ENCODE measurements at places on chromosomes 1 and 21.

GRCh38 chr1:108719656-108720435 lies 7.1 kb downstream of the FNDC7 start:
- DNase-seq, result no peak

DNA sequence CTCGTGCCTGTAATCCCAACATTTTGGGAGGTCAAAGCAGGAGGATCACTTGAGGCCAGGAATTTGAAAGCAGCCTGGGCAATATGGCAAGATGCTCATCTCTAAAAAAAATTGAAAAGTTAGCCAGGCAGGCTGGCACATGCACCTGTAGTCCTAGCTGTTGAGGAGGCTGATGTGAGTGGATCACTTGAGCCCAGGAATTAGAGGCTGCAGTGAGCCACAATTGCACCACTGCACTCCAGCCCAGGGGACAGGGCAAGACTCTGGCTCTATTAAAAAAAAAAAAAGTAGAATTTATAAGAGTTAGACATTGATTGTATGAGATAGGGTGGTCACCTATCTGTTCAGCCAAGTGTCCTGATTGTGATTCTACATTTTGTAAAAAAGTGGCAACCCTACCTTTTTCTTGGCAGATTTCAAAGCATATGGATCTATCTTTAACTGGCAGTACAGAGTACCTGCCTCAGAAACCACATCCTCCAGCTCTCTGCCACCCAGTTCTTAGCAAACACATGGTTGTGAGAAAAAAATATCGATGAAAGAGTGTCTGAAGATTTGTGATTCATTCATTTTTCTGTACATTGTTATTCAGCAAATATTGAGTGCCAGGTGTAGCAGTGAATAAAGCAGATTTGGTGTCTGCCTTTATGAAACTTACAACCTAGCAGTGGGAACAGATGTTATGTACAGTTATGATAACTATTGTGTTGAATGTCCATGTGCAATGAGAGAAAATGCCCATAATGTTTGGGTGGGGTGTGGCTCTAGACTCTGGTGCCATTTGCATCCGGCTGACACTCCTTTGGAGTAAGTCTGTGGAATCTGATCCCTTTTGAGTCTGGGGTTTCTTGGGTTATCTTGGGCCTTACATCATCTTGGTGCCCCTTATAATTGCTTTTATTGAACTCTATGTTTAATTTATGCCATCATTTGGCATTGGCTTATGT lies 82.5 kb downstream of the ST3GAL3 start:
- no peak for DNase-seq

GRCh38 chr1:15324869-15325335 lies 77.9 kb downstream of the FHAD1 start:
- DNase-seq, result no peak

- DNase-seq, result no peak
These were observed 74.6 kb downstream of the RASAL2 start for GRCh38 chr1:178168536-178168935.

DNA sequence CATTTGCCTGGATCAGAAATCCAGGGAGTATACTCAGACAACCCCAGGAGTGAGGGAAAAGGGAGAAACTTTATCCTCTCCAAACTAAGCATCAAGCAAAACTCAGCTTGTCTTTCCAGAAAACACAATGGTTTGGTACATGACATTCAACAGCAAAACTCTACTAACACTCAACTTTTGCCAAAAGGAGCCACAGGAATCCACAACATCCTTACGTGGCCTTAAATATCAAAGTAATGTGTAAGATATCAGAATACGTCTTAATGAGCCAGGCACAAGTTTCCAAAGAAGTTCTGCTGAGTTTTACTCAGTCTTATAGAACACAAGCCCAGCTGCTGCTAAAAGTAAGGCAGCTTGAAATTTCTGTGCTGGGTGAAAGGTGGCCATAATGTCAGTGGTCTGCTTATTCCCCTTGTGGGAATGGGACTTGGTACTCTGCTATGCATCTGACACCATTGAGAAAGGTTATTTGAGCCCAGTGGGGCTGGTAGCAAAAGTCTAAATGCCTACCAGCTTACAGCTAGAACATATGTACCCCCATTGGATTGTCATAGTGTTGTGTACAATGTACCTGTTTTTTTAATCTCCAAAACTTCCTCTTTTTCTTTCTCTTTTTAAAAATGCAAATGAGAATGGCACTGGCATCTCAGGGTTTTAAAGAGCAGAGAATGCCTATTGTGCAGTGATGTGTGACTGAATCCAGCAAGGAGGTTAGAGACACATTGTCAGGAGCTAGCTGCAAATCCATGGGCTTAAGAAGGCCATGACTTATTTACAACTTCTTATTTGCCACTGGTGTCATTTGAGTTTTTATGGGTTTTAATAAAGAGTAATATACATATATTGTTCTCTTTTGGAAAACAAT lies 62.0 kb upstream of the ST6GALNAC3 start:
- no peak for DNase-seq

- DNase-seq, result no peak
These were observed 11.3 kb downstream of the ZNF362 start for GRCh38 chr1:33267468-33268205.

- DNase-seq, result no peak
These were observed 59.3 kb downstream of the NUP210L start for GRCh38 chr1:154095456-154096060.

DNA sequence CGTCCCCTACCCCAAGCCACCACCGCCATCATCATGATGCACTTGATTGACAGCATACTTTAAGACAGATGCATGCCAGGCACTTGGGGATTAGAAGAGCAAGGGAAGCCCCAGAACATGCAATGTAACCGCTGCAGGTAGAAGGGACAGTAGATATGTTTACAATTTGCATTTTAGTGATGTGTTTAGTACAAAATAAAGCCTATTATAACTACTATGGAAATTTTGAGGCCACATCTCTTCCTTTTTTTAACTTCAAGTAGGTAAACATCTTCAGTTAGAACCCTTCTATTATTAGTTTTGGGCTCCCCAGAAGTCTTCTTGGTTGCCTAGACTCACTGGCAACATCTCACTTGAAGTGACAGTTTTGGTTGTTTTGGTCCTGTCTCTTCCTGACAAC lies 25.3 kb downstream of the CR1L start:
- DNase-seq, result no peak

GRCh38 chr1:107483949-107484348 lies 343.1 kb downstream of the NTNG1 start:
- no peak for DNase-seq

GRCh38 chr1:244615301-244615700 lies 37.6 kb upstream of the DESI2 start:
- DNase-seq, result no peak

GRCh38 chr1:6967431-6968111 lies 182.3 kb downstream of the CAMTA1 start:
- no peak for DNase-seq

DNA sequence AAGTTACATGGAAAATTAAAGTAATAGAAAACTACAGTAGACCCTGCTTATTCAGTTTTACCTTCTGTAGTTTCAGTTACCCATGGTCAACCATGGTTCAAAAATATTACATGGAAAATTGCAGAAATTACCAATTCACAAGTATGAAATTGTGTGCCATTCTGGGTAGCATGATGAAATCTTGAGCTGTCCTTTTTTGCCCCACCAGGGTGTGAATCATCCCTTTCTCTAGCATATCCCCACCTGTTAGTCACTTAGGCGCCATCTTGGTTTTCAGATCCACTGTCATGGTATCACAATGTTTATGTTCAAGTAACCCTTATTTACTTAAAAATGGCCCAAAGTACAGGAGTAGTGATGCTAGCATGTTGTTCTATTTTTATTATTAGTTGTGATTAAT lies 3.5 kb upstream of the LRIF1 start:
- DNase-seq, result no peak

- DNase-seq, result no peak
These were observed 6.8 kb downstream of the RNF220 start for GRCh38 chr1:44411861-44412260.

- no peak for DNase-seq
These were observed 22.8 kb downstream of the WDR26 start for GRCh38 chr1:224411766-224412165.

GRCh38 chr21:21415741-21416140 lies 417.5 kb downstream of the NCAM2 start:
- DNase-seq, result no peak

DNA sequence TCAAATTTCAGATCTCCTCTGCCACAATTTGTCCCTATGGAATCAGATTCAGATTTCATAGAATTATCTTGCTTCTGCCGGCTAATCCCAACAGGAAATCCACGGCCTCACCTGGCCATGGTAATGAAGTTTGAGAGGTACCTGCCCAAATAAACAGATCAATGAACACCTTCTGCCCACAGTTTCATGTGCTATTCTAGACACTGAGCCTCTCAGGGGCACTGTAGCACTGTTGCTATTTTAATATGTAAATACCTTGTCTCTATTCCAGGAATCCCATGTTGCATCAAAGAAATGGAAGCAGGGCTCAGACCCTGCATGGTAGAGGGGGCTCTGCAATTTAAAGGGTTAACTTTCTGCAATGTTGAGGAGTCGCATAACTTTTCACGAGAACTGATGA lies 593.1 kb downstream of the PTBP2 start:
- no peak for DNase-seq

- peak; percentile 86 for DNase-seq
These were observed 26.5 kb downstream of the IGFN1 start for GRCh38 chr1:201217146-201217545.

- DNase-seq, result no peak
These were observed 415.2 kb upstream of the DAB1 start for GRCh38 chr1:57839067-57839466.

DNA sequence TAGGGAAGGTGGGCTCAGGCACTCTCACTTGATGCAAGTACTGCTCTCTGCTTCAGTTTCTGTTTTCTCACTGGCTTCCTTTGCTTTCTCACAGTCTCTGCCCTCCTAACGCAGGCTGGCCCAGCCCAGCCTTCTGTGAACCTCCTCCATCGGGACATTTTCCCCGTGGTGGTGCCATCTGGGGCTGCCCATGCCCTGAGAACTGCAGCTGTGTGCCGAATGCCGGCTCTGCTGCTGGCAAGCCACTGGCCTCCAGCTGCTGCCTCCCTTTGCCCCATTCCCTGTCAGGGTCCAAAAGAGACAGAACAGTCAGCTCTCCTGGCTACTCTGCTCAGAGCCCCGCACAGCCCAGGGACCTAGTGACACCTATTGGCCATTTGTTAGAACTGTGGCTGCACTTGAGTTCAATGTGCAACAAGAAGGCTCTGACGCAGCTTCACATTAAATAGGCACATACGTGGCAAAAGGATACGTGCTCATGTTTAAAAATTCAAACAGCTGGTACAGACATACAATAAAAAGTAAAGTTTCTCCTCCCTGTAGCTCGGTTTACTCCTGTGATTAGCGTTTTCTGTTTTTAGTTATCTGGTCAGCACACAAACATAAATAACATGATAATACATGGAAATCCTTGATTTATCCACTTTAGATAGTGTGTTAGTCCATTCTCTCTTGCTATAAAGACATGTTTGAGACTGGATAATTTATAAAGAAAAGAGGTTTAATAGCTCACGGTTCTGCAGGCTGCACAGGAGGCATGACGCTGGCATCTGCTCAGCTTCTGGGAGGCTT lies 46.6 kb downstream of the FCRL5 start:
- DNase-seq, result no peak

DNA sequence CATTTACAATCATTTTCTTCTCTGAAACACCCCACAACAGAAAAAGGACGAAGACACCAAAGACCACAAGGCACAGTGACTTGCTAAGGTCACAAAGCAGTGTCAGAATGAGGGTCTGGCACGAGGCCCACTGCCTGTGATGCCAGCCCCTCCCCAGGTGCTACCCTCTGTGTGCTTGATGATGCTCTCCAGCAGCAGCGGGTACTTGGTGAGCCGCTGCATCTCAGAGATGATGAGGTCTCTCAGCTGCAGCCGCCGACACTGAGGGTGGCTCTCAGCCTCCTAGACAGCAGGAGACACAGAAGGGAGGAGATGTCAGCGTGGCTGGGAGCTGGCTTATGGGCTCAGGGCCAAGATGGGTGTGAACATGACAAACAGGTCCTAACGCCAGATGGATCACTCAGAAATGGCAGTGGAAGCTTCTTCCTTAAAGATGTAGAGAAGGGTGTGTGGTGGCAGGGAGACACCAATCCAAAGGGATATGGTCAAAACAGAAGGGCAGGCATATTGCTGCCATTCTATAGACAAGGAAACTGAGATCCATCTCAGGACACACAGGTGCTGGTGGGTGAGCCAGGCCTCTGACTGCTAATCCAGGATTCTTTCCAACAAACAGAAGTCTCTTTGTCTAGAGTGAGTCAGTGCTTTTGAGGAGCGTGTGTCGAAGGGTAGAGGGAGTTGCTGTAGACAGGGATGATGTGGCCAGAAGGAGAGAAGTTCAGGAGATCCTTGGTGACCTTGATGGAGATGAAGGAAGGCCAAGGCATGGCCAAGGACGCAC lies 25.6 kb downstream of the LRRC71 start:
- peak; percentile 65 for DNase-seq

GRCh38 chr1:182248721-182249120 lies 142.9 kb downstream of the GLUL start:
- no peak for DNase-seq

DNA sequence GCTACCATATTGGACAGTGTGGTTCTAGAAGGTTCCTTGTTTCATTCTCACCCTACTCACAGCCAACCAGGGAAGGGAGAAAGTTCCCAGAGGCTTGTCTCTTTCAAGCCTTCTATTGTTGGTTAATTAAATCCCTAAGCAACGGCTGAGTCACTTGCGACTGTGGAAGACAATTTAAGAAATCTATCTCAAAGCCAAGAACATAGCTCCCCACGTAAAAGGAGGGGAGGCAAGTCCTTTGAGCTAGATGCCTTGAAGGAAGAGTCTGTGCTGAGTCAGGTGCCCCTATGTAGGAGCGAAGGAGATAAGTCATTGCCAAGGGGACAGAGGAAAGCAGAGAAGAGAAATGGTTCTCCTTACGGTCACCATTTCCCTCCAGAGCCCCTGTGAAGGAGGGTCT lies 79.4 kb upstream of the PPP2R5A start:
- DNase-seq, result no peak

- DNase-seq, result peak; percentile 67
These were observed 16.2 kb downstream of the CLSTN1 start for GRCh38 chr1:9807541-9807940.

GRCh38 chr1:207750631-207751305 lies 1.1 kb upstream of the CD46 start:
- DNase-seq, result no peak

DNA sequence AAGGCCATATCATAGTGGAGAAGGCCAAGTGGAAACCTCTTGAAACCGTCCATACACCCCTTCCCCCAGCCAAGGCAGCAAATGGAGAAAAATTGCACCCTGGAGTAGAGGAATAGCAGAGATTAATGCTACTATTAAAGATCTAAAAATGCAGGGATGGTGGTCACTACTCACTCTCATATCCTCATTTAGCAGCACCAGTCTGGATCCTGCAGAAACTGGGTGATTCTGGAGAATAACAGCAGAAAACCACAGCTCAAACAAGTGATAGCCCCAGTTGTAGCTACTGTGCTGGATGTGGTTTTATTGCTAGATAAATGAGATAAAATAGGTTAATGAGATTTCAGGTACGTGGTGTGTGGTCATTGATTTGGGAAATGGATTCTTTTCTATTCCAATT lies 30.3 kb downstream of the S1PR1 start:
- DNase-seq, result no peak

GRCh38 chr1:17233675-17234320 lies 15.1 kb upstream of the PADI3 start:
- DNase-seq, result no peak

- DNase-seq, result no peak
These were observed 51.2 kb upstream of the SYNC start for GRCh38 chr1:32753532-32754316.

- DNase-seq, result peak; percentile 24
These were observed 48.3 kb downstream of the TRIM62 start for GRCh38 chr1:33133478-33134105.

GRCh38 chr1:174939775-174940545 lies 59.8 kb upstream of the CACYBP start:
- DNase-seq, result no peak

GRCh38 chr1:158025576-158026230 lies 32.3 kb downstream of the KIRREL1 start:
- DNase-seq, result no peak
